ENCODE measurements at places on chromosomes 12 and 14.
A peak's percentile ranks its signal among the peaks of the same experiment; 100 is the strongest.

- no peak for DNase-seq
These were observed 27.7 kb downstream of the UBR7 start for GRCh38 chr14:93234798-93235197.

DNA sequence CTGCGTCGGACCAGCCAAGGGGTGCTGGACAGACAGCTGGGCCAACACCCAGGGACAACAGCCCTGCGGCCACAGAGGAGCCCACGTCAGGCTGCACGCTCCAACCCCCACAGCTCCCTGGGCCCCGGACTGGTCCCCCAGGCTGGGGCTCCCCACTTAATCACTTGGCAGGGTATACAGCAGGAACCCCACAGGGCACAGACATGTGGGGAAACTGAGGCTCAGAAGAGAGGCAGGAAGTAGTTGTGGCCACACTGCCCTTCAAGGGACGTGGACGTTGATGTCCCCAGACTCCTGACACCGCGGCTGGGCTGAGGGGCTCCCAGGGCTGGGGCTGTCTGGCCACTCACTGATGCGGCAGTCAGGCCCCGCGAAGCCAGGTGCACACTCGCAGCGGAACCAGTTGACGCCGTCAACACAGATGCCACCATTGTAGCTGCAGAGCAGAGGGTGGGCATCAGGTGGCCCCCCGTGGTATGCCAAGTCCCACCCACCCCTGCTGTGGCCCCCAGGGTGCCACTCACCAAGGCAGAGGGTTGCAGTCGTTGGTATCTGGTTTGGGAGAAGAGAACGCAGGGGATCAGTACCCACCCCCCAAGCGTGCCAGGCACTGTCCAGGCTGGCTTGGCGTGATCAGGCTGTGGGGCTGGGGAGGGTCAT lies 21.5 kb downstream of the JAG2 start:
- no peak for DNase-seq

DNA sequence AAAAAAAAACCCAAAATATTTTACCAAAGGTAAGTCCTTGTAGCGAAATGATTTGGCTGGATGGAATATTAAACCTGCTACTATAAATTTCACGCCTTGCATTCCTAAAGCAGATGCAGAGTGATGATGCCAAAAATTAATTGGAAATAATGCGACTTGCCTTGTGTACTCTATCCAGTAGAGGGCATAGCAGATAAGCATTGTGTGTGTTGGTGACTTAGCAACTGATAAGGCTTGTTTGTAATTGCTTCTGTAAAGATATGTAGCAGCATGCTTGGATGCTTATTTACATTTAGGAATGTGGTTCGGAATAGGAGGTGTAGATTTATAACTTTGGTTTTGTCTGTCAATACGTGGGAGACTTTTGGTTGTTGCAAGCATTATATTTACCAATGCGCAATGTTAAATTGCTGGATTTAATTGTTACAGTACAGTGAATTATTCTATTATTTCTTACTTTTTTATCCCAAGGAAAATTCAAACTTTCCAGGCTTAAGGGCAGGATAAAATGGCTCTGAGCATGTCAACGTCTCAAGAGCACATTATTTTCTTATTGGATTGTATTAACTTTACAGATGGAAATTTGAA lies 80.5 kb downstream of the TMEM260 start:
- DNase-seq = no peak

- DNase-seq = no peak
These were observed 696 bp upstream of the GPHN start for GRCh38 chr14:66507181-66507721.

GRCh38 chr12:49967042-49967776 lies 5.5 kb downstream of the AQP5 start:
- DNase-seq = peak; percentile 91

GRCh38 chr14:75909630-75910029 lies 72.2 kb downstream of the TGFB3 start:
- DNase-seq = no peak

- DNase-seq = no peak
These were observed 3.5 kb upstream of the PHLDA1 start for GRCh38 chr12:76035045-76035444.

GRCh38 chr14:89983375-89983774 lies 27.6 kb downstream of the TDP1 start:
- no peak for DNase-seq

DNA sequence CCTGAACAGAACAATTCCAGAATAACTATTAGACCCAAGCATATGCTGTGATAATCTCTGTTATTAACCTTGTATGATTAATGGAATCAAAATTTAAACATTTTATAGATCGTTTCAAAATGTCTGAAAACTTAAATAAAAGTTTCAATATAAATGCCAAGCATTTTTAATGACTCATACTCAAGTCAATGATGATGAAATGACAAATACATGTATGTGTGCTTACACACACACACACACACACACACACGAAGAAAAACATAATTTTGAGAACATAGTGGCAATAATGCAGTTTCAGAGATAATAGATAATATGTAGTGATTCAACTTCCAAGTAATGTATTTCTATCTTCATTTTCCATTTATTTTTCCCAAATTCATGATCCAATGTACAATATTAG lies 384.9 kb upstream of the FOXG1 start:
- no peak for DNase-seq

DNA sequence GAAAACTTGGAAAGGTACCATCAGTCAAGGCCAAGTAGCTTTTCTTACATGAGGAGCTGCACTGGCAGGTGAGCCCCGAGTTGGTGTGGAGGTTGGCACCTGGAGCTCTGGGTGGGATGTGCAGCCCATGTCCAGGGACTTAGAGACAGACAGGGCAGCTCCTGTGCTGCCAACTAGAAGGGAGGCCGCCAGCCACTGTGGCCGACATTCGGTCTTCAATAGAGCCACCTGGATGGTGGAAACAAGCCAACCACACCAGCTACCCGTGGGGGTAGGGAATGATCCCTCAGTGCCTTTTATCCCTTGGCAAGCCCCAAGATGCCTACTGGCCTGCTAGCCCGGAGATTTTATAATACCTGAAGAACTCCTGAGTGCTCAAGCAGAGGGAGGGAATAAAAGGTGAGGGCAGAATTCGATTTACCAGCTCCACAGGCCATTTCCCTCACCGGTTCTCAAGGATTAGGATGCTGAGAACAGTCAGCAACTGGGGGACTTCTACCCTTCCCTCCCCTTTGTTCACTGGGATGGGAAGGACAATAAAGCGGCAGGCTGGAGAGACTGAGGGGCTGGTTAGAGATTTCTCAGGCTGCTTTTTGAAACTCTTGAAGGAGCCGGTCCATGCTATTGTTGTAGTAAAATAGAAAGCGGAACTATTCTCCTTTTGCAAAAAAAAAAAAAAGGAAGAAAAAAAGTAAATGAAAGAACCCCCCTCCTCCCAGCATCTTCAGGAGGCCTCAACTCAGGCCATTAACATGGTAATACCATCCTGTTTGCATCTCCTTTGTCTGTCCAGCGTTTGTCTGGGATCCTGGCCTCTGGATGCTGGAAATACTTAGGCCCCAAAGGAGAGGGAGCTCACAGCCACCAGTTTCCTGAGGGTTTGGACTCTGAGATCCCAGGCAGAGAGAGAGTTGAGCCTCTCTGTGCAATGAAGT lies 321.6 kb downstream of the ZFP36L1 start:
- DNase-seq = no peak

DNA sequence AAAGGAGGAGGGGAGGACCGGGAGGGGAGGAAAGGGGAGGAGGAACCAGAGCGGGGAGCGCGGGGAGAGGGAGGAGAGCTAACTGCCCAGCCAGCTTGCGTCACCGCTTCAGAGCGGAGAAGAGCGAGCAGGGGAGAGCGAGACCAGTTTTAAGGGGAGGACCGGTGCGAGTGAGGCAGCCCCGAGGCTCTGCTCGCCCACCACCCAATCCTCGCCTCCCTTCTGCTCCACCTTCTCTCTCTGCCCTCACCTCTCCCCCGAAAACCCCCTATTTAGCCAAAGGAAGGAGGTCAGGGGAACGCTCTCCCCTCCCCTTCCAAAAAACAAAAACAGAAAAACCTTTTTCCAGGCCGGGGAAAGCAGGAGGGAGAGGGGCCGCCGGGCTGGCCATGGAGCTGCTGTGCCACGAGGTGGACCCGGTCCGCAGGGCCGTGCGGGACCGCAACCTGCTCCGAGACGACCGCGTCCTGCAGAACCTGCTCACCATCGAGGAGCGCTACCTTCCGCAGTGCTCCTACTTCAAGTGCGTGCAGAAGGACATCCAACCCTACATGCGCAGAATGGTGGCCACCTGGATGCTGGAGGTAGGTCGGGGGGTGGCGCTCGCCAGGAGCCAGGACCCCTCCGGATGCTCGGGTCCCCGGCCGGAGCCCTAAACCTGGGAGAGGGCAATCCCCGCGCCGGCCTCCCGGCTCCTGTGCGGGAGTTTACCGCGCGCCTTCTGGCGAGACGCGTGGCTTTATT lies at the start of gene CCND2:
CCND2 (plus strand) TSS at position 111 of the 744 bp plus-strand sequence; CDS start at position 390, 279 bp downstream.
- DNase-seq = peak; percentile 86

GRCh38 chr12:8951744-8952143 lies 2.3 kb upstream of the M6PR start:
- DNase-seq = no peak

DNA sequence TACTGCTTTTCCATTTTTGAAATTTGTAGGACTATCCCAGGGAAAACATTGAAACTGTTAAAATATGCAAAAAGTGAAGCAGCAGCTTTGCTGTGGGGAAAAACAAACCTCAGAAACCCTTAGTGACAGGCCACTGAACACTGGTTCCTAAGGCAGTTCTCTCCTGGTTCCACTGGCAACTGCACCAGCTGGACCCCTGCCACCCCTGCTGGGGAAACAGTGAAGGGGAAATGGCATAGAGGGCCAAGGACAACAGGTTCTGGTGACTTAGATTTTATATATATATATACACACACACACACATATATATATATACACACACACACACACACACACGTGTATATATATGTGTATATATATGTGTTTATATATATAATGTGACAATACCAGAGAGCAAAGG lies 16.2 kb upstream of the KRT7 start:
- DNase-seq = no peak

DNA sequence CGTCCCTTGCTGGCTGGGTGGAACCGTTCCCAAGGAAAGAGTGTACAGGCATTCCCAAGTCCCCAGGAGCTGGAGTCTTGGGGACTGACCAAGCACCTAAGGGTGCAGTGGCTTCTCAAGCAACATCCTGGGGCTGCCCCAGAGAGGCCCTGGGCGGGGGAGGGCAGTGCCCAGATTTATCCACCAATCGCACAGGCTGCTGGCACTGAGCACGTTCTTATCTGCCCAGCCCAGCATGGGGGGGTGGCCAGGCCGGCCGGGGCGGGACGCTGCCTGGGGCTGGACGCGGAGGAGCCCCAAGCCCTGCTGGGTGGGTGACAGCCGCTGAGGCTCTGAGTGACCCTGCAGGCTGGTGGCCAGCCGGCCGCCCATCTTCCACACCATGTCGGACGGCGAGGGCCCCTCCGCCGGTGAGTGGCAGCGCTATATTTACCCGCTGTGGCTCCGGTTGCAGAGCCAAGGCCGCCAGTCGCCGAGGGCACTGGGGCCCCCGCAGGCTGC lies 53.4 kb downstream of the CYP46A1 start:
- no peak for DNase-seq

DNA sequence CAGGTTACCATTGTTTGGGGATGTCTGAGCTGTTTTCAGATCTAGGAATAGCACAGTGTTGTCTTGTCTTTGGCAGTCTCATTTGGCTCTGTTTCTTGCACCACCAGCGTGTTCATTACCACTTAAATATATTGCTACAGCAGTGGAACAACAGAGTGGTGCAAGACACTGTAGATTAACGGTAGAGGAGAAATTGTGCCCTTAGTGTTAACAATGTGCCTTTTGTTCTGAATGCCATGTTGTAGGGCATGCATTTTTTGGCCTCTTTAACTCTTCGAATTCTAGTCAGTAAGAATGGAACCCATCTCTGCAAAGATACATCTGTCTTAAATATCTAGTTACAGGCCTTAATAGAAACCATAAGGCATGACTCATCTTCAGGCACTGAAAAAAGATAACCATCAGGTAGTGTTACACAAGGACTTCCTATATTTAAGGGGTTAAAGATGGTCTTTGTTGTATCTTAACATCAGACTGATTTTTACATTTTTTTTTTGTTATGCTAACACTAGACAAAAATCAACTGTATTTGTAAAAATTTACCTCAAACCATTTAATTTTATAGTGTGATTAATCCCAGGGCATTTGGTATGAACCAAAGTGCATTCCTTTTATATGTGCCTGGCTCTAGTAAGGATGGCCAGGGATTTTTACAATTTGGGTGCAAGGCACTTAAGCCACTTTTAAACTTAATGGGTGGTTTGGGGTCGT lies 12.9 kb downstream of the DYRK2 start:
- DNase-seq = no peak

- DNase-seq = no peak
These were observed 216.8 kb downstream of the PPFIA2 start for GRCh38 chr12:81542065-81543010.

DNA sequence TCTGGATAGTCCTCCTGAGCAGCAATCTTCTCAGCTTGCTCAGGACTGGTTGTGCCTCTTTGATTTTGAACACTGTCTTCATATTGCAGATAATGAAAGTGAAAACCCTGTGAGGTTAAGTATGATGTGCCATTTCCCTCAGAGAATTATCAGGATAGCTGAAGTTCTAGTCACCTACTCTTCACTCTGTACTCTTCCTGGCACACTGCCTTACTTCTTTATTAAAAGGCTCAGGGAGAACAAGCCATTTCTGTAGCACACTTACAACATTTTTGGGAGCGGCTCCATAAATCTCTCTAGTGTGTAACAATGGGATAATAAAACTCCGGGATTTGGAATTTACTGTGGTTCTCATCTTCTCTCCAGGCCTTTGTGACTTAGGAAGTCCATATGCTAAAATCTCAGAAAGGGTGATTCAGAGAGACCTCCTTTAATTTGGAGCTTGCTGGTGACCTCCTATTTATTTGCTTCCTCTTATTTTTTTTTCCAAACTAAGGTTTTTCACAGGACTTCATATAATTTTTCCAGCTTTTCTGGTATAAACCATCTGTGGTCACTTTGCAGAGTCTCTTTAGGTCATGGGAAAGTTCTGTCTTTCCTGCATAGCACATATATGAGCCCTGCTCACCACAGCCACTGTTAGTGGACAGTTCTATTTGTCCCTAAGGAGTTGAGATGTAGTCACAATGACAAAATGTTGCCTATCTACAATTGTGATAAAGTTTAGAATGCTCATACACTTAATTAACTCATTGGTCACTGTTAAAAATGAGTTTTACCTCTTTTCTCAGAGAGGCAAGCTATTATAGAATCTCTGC lies 53.5 kb upstream of the LDHB start:
- no peak for DNase-seq

DNA sequence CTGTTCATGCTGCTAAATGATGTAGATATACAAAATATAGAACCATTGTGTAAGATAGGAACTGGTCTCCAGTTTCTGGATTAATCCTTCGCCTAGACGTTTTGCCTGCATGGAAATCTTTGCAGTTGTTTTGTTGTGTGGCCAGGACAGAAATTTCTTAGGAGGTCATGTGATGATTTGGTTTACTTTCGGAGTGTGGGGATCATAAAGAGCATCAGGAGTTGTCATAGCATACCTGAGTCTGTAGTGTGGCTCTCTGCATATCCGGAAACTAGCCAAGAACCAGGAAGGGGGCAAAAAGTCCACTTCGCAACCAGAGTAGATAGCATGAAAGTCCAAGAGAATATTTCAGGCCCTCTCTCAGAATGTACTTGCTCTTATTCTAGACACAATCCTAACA lies 3.1 kb downstream of the SAMD4A start:
- DNase-seq = no peak

GRCh38 chr12:108296945-108297344 lies 42.2 kb downstream of the CMKLR1 start:
- no peak for DNase-seq
